ENCODE measurements at places on chromosomes 2 and 18.

GRCh38 chr2:118856330-118856977 lies 9.0 kb upstream of the EN1 start:
- no peak for DNase-seq

DNA sequence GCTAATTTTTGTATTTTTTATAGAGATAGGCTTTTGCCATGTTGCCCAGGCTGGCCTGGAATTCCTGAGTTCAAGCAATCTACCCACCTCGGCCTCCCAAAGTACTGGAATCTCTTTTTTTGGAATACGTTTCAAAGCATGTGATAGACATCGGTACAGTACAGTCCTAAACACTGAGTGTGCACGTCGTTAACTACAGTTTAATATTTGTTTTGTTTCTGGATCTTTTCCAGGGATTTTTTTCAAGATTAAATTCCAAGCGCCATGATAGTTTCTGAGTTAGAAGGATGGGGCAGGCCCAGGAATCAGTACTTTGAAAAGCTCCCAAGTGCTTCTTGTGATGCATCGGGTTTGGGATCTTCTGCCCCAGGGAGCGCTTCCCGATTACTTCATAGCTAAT lies 33.3 kb downstream of the NEDD4L start:
- DNase-seq: no peak

DNA sequence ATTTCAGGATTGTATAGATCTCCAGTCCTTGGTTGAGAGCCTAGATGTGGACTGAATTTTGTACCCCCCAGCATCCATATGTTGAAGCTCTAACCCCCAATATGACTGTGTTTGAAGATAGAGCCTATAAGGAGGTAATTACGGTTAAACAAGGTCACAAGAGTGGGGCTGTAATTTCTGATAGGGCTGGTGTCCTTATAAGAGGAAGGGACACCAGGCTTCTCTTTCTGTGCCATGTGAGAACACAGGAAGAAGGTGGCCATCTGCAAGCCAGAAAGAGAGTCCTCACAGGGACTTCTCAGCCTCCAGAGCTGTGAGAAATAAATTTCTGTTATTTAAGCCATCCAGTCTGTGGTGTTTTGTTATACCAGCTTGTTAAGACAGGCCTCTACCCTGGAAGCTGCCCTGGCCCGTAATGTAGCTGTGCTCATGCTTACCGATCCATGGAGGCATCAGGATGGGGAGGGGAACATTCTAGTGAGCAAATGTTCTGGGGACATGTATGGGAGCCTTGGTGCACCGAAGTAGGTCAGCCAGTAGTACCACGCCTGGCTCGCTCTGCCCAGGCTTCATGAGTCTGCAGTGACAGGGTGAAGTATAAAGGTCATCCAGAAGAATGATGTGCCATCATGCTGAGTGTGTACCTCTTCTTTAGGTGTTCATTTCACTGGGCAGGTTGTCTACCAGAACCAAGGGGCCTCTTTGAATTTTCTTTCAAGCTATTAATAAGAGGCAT lies 16.1 kb downstream of the RASGRP3 start:
- no peak for DNase-seq

DNA sequence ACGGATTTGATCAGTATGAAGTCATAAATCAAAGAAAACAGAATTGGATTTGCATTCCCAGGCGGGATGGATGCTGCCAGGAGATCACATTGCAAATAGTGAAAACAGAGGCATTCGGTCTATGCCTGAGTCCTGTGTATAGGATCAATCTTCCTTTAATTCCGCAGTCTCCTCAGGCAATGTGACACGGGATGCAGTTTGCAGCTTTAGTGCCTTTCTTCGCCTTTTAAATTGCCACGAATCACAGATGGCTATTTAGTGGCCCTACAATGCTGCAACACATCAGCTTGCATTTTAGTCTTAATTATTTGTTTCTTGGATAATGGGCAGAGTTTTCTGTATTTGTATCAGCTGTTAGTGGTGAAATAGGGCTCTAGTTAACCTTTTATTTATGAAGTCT lies 6.8 kb downstream of the ADCYAP1 start:
- DNase-seq: no peak

DNA sequence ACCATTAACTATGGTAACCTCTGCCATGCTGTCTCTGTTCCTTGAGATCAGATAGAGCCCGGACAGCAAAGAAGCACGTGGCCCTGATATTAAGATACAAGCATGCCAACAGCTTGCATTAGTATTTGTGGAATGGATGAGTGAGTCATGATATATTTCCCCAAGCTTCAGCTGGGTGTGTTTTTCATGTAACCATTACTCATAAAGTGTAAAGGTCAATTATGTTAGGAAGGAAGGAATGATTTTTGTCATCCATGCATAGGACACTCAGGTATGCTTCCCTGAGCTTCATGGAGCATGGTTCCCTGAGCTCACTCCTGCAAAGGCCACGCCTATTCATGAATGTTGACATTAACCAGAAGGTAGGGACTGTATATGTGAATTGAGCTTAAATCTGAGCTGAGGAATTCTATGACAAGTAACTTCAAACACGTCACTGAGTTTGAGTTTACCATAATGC lies 74.6 kb downstream of the ARL4C start:
- DNase-seq: no peak

- no peak for DNase-seq
Observed at GRCh38 chr2:191010887-191011885, 2.8 kb downstream of the STAT1 start.

DNA sequence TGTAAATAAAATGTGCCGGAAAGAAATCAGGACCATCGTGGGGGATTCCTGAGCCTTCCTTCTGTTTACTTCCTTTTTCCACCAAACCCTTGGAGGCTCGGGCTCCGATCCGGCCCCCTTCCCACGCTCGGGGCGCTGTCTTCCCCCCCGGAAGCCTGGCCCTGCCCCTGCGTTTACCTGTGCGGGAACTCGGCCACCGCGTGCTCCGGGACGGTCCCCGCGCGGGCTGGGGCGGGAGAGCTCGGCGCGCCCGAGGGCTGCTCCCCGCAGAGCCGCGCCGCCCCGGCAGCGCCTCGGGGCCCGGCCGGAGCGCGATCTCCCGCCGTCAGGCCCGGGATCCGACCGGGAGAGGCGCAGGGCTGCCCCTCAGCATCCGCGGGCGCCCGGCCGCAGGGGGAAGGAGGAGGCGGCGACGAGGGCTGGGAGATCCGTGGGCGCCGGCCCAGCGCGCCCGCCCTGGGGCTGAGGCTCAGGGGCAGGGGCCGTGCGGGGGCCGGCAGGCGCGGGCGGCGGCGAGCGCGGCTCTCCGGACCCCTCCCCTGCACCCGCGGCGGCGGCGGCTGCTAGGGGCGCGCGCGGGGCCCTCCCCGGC lies 435 bp downstream of the ADCY3 start:
- no peak for DNase-seq

GRCh38 chr2:192190474-192190873 lies 4.3 kb downstream of the TMEFF2 start:
- DNase-seq: no peak

DNA sequence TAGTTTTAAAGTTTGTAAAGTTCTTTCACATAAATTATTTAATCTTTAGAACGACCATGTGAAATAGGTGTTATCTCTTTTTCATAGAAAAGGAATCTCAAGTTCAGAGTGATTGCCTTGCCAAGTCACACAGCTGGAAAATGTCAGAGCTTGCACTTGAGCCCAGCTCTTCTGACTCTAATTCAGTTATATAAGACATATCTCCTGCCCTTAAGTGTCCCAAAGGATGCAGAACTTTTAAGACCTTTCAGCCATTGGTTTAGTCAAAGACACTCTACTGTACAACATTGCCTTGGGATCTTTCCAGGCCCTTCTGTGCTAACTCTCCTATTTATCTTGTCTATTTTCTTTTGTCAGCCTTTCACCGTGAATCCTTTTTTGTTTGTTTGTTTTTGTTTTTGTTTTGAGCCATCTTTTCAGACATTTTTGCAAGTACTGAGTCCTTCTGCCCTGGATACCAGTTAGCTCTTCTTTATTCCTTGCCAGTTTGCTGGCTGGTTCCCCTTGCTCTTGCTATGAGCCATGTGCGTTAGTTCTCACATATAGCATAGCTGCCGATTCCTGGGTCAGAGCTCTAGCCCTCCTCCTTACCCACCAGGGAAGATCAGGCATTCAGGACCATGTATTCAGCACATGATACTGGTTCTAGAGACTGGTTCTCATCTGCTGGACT lies 160.0 kb upstream of the MYO3B start:
- no peak for DNase-seq
